C1 segment of cervical spinal cord (tissue), 14 donors: ENCODE measurements at places on chromosomes 4 and X.

GRCh38 chrX:68579810-68580209, 67.7 kb upstream of the STARD8 start:
- no peak for DNase-seq

DNA sequence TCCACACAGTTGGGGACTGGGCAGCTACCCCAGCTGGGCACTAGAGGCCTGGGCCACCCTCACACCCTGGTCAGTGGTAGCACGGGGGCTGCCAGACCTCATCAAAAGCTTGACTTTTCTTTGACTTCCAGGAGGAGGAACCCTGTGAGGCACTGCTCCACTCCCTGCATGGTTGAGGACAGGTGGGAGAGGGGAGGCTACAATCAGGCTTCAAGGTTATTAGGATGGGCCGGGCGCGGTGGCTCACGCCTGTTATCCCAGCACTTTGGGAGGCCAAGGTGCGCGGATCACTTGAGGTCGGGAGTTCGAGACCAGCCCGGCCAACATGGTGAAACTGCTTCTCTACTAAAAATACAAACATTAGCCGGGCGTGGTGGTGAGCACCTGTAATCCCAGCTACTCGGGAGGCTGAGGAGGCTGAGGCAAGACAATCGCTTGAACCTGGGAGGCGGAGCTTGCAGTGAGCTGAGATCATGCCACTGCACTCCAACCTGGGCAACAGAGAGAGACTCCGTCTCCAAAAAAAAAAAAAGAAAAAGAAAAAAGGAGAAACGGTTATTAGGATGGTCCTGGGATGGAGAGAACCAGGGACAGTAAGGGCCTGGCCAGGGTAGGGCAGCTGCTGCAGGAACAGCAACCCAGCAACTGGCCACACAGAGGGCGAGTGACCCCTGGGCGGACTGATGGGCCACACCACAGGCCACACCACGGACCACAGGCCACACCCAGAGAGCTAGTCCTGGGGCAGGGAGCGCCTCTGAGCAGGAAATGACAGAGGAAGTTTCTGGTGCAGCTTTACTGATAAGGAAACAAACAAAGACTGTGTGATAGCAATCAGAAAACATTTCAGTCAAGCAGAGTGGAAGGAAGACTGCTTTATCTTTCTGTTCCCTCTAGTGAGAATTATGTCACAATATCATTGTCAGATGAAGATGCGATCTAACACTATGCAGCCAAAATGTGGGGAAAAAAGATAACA, 20.5 kb upstream of the OPN1LW start:
- DNase-seq = no peak

GRCh38 chr4:133694416-133694815, 507.2 kb downstream of the PABPC4L start:
- DNase-seq = no peak

DNA sequence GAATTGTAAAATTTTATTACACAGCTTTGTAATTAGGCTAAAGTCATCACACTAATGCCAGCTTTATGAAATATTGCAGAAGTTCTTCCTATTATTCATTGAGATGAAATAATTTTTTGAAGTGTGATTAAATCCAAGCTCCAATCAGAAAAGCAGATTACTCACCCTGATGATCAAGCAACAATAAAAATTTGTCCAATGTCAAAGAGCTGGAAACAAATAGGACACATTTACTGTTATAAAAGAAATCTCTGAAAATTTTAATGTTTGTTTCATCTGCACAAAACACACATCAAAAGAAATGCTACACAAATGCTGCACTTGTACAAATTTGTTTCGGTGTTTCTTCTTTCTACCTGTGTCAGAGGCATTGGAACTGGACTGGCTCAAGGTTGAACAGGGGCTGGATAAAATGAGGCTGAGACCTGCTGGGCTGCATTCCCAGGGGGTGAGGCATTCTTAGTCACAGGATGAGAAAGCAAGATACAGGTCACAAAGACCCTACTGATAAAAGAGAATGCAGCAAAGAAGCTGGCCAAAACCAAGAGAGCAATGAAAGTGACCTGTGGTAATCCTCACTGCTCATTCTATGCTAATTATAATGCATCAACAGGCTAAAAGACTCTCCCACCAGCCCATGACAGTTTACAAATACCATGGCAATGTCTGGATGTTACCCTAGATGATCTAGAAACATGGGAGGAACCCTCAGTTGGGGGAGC, 78.3 kb downstream of the GASK1B start:
- no peak for DNase-seq

- no peak for DNase-seq
Measured at GRCh38 chr4:590313-590841, 14.3 kb upstream of the TMEM271 start.

DNA sequence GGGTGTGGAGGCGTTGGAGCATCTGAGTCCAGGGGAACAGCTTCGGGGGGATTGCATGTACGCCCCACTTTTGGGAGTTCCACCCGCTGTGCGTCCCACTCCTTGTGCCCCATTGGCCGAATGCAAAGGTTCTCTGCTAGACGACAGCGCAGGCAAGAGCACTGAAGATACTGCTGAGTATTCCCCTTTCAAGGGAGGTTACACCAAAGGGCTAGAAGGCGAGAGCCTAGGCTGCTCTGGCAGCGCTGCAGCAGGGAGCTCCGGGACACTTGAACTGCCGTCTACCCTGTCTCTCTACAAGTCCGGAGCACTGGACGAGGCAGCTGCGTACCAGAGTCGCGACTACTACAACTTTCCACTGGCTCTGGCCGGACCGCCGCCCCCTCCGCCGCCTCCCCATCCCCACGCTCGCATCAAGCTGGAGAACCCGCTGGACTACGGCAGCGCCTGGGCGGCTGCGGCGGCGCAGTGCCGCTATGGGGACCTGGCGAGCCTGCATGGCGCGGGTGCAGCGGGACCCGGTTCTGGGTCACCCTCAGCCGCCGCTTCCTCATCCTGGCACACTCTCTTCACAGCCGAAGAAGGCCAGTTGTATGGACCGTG, 2.2 kb downstream of the AR start:
- DNase-seq = no peak

- no peak for DNase-seq
Measured at GRCh38 chrX:14884714-14885113, 11.5 kb downstream of the MOSPD2 start.

GRCh38 chr4:61886131-61886530, 686.0 kb downstream of the ADGRL3 start:
- DNase-seq = no peak

DNA sequence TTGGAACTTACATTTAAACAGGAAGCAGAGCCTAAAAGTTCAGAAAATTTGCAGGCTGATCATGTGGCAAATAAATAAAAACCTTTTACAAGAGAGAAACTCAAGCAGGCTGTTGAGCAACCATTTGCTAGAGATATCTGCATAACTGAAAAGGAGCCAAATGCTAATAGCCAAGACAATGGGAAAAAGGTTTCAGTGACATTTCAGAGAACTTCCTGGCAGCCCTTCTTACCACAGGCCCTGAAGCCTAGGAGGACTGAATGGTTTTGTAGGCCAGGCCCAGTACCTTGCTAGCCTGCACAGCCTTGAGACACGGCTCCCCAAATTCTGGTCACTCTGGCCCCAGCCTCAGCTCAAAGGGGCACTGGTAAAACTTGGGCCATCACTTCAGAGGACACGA, 945.1 kb downstream of the ADGRL3 start:
- DNase-seq = no peak

DNA sequence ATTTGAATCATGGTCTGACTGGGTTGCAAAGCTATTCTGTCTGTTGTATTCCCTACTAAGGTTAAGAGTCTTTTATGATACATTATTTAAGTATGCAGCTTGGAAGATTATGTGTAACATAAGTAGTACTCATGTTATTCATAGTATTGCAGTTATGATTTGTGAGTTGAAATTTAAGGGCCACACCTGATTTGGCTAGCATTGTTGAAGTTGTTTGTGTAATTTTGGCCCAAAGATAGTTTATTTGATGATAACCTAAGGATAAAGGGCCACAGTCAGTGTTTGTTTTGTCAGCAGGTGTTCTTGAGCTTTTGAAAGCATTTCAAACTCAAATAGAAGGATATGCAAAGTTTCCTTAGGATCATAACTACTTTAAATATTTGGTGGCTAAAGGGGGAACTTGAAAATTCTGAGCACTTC, 38.9 kb downstream of the NUDT9 start:
- no peak for DNase-seq

DNA sequence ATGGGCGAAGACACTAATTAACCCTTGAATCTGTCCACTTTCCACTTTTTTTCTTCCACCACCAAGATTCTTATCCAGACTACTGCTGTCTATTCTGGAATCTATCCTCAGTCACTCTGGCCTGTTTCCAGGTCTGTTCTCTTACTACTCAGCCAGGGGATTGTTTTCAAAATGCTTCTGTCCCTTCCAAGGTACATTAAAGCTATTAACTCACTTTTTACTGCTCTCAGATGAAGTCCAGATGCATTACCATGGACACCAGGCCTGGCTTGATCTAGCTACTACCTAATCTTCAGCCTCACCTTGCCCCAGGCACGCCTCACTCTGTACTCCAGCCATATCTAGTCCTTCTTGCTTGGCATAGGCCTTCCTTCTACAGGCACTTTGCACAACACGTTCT, 66.4 kb downstream of the GALNT7 start:
- no peak for DNase-seq

GRCh38 chr4:100075486-100076270, 114.6 kb downstream of the DDIT4L start:
- DNase-seq = no peak

DNA sequence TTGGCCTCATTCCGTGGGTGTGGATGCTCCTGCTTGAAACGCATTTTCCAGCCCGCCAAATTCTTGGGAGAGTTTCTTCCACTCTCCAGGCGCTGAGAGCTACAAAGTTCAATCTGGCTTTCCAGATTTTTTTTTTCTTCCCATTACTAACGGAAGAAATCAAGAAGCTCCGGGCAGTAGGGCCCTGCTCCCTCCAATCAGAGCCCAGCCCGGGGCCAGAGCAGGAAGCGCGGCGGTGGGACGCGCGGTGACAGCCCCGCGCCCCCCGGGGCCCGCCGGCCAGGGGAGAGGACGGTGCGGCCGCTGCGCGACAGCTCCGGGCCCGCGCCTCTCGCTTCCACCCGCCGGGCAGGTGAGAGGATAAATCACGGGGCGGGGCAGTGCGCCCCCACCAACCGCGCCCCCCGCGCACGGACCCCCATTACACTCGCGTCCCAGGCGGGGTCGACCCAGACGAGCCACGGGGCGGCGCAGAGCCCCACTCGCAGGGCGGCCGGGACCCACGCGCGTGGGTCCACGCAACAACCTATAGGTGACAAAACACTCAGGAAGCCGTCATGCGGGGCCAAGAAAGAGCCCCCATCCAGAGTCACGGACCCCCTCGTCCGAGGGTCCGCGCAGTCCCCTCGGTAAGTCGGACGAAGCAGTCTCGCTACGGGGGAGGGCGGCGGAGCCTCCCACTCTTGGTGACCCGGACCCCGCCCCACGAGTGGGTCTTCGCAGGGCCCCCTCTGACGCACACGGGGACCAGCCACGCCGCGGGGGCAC, 868 bp downstream of the AFAP1 start:
- DNase-seq = no peak

GRCh38 chrX:12013211-12013618, 125.1 kb upstream of the FRMPD4 start:
- DNase-seq = no peak

DNA sequence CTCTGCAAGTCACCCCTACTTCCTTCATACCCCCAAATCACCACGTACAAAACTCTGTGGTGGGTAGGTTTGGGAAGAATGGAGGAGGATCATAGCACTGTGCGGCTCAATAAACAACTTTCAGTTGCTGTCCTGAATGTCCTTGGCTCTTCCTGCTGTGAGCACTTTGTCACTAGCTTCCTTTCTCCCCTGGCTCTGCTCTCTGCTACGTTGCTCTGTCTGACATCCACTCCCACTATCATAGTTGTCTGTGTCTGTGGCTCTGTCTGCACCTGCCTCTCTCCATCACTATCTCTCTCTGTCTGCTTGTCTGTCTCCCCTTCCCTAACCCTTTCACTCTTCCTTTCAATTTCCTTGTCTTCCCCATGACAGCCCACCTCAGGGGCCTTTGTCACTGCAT, 21.2 kb upstream of the SMPX start:
- DNase-seq = no peak

- no peak for DNase-seq
Measured at GRCh38 chrX:39749728-39750127, 348.0 kb downstream of the BCOR start.

GRCh38 chr4:82247629-82248028, 126.2 kb downstream of the HNRNPD start:
- no peak for DNase-seq

- no peak for DNase-seq
Measured at GRCh38 chr4:96677499-96677898, 837.6 kb downstream of the PDHA2 start.

- DNase-seq = no peak
Measured at GRCh38 chr4:101851672-101852071, 61.1 kb downstream of the BANK1 start.

DNA sequence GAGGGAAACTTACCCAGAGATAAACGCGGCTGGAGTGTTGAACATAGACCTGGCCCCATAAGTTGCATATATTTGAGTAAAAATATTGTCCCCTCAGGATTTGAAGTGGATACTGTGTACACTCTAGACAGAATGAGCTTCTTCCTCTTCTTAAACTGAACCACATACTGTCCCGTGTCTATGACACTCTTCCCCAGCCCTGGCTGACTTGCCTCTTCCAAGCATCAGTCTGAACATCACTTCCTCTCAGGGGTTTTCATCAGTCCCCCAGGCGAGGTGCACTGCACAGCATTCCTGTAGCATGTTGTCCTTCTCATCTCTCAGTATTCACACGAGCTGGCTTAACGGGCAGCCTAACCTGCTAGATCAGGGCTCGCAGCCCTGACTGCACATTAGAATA, 80.5 kb upstream of the TMEM150C start:
- no peak for DNase-seq

DNA sequence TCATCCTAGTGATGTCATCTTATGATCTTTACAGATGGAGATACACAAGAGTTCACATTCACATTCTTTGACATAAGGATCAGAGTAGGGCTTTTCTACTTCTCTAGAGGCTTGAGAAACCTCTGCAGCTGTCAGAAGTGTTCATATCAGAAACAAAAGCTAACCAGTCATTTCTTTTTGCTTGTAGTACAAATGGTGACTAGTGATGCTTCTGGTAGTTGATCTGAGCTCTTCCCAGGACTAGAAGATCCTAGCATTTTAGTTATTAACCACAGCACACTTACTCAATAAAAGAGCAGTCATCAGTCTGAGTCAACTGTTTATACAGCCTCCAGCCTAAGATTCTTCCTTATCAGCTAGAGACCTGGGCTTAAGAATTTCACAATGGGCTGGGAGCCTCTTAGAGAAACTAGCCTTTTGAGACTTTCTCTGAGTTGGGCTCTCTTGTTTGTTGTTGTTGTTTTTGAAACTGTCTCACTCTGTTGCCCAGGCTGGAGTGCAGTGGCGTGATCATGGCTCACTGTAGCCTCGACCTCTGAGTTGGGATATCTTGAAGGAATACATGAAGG, 84.1 kb downstream of the TMEM164 start:
- DNase-seq = no peak
